ENCODE measurements at places on chromosomes 4 and X. TPM values are rescaled to one million over a fixed set of nuclear protein-coding genes. Genes with fewer than 3 reads are reported as not detected.

The GC gene
- total RNA-seq = not detected

The RAB9B gene
- 0.98 TPM for total RNA-seq

The SEC24B gene
- total RNA-seq = 26.6 TPM

The SLC9B1 gene
- total RNA-seq = 0.48 TPM

The KLF8 gene
- 21.3 TPM for total RNA-seq

The SLC6A14 gene
- not detected for total RNA-seq

The CT83 gene
- total RNA-seq = not detected

The STAP1 gene
- total RNA-seq = 45.7 TPM

The RPA4 gene
- total RNA-seq = 0.43 TPM

The EFHC2 gene
- 0.27 TPM for total RNA-seq

The MAGEC2 gene
- not detected for total RNA-seq

The SPATA18 gene
- total RNA-seq = 0.09 TPM

The BMP3 gene
- not detected for total RNA-seq

The TLR10 gene
- total RNA-seq = not detected

All from T-helper 2 cell treated with Interferon-gamma antibody and Interleukin-4, amounts not matched to agents 100 ng/mL and 5 ng/mL, for 36 hours (primary cell).